HAP-1 (cell line): ENCODE measurements at places on chromosomes 7 and 10.
A peak's percentile ranks its signal among the peaks of the same experiment; 100 is the strongest.

GRCh38 chr7:57437581-57437980 lies 12.4 kb upstream of the ZNF716 start:
- no peak for DNase-seq

DNA sequence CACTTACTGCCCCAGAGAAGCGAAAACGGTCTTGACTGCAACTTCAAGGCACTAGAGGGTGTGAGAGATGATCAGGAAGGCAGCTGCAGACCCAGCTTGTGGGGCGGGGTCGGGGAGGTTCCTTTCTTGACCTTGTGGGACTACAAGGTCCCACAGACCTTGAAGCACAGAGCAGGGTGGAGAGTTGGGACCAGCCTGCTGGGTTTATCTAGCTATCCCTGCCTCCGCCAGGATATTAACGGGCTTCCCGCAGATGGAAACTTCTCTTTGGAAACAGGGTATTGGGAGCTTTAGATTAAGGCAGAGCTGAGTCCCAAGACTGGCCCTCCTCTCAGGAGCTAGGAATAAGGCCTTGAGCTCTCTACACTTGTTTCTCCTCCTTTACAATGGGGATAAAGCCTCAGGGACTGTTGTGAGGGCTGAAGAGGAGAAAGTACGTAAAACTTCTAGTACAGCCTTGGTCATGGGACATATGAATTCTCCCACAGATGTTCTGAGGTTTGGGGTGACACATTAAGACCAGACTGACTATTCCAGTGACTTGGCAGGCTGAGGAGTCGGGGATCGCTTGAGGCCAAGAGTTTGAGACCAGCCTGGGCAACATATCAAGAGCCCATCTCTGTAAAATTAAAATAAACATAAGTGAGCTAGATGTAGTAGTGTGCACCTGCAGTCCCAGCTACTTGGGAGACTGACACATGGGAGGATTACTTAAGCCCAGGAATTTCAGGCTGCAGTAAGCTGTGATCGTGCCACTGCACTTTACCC lies 153.2 kb downstream of the CDH23 start:
- DNase-seq = no peak

GRCh38 chr10:79493806-79494205 lies 18.5 kb upstream of the EIF5AL1 start:
- DNase-seq = no peak

DNA sequence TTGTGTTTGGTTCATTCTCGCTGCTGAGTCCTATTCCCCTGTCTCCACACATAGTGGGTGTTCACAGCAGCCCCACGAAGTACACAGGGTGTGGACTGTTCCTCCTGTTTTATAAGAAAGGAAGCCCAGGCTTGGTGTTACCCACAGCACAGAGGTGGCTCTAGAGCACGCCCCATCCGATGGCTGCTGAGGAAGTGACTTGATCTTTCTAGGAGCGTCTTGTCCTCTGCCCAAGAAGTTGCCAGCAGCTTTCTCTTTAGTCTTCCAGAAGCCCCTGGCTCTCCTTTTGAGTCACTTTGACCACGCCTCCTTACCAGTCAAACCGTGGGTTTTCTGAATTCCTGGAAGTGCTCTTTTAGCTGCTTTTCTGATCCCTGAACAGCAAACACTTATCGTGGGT lies 94.0 kb downstream of the GRK5 start:
- DNase-seq = no peak

- no peak for DNase-seq
These were observed 70.5 kb upstream of the TES start for GRCh38 chr7:116139807-116140206.

GRCh38 chr7:82241356-82241755 lies 202.2 kb downstream of the CACNA2D1 start:
- DNase-seq = peak; percentile 65

GRCh38 chr7:78125884-78126283 lies 327.3 kb downstream of the PHTF2 start:
- no peak for DNase-seq

GRCh38 chr7:121026159-121026558 lies 37.6 kb downstream of the CPED1 start:
- DNase-seq = no peak

GRCh38 chr10:31401287-31401686 lies 82.3 kb downstream of the ZEB1 start:
- peak; percentile 45 for DNase-seq

- peak; percentile 59 for DNase-seq
These were observed 276.2 kb downstream of the CAMK1D start for GRCh38 chr10:12625393-12626023.

DNA sequence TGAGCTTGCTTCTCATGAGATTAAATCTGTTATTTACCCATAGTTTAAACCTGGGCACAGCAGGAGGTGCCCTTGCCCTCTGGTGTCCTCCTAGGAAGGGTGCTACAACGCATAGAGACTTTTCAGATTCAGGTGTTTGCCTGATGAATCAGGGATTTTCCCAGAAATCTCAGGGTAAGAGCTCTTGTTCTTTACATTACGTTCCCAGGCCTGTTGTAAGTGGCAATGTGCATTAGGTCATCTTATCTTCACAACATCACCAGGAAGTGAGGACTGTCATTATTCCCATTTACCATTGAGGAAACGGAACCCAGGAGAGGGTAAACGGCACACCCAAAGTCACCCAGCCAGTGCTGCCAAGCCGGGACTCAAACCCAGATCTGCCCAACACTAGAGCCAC lies 73.0 kb downstream of the NHLRC2 start:
- no peak for DNase-seq

DNA sequence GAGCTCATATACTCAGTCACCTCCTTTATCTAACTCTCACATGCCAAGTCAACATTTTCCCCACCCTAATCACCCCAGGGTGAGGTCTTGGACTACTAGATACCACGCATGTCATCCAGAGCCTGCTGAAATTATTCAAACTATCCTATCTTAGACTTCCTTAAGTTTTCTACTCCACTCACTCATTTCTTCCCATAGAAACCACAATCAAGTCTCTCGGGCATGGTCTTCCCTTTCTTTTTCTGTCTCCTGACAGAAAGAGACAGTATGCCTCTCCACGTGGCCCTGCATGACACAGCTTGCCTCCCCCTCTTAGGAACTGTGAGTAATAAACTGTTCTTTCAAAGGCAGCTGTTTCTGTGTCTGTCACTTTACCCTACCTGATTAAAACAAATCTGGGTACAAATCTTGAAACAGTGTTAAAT lies 29.4 kb downstream of the TAS2R41 start:
- DNase-seq = no peak

DNA sequence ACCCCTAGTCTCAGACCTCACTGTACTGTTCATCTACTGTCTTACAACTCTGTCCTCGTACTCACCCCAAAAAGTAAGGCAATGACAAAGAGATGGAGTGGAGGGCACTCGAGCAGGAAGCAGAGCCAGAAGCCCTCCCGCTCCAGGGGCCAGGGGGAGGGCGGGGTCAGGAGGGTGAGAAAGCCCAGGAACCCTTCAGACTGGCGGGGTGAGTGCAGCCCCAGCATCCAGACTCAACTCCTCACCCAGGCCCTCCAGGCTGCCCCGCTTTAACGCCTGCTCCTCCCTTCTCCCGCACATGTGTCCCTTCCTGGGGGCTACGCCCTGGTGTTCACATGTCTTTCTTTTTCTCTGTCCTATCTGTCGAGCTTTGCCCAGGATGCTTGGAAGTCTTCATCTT lies 66.1 kb downstream of the CALML3 start:
- DNase-seq = no peak

GRCh38 chr7:51162724-51163329 lies 153.8 kb downstream of the COBL start:
- peak; percentile 76 for DNase-seq

DNA sequence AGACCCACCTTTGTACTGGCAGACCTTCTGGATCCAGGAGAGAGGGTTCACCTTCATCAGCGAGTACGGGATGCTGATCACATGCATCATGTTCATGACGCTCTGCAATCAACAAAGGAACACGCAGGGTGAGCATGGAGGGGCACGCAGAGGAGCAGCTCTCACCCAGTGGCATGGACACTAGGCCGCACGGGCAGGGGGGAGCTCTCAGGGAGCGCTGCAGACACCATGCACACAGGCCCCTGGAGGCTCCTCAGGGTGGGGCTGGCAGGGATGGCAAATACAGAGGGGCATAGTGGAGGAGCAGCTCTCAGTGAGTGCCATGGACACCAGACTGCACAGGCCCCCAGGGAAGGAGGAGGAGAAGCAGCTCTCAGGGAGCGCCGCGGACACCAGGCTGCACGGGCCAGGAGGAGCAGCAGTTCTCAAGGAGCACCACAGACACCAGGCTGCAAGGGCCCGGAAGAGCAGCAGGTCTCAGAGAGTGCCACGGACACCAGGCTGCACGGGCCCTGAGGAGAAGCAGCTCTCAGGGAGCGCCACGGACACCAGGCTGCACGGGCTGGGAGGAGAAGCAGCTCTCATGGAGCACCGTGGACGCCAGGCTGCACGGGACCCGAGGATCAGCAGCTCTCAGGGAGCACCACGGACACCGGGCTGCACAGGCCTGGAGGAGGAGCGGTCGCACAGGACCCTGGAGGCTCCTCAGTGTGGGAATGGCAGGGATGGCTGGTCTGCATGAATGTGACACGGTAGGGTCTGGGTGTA lies 249.5 kb downstream of the ZMYND11 start:
- DNase-seq = no peak

GRCh38 chr7:36015733-36016132 lies 137.3 kb upstream of the EEPD1 start:
- DNase-seq = no peak

- no peak for DNase-seq
These were observed 44.8 kb upstream of the DMBT1 start for GRCh38 chr10:122515588-122516231.

DNA sequence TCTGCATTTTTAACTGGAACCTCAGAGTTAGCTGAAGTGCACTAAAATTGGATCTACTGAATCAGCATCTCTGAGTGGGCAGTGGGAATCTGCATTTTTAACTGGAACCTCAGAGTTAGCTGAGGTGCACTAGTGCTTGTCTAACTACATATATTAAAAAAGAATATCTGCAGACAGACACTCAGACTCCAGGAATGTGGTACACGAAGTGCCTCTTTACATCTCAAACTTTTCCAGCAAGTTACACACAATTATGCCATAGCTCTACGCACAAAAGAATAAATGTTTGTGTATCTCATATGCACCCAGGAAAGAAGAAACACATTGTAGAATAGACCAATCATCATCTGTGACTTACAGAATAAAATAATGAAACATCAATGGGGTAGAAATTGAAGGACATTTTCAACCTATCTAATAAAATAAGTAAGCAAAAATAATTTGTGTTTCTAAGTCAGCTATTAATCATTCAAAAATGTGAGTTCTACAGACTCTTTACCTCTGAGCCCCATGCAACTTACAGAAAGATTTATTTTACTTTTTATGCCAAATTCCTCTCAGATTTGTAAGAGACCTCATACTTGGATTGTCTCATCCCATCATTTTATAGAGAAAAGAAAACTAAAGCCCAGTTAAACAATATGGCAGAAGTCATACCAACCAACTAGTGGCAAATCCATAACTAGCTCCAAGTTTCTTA lies 28.3 kb downstream of the PPP1R3A start:
- no peak for DNase-seq

- no peak for DNase-seq
These were observed 42.5 kb downstream of the SIRT1 start for GRCh38 chr10:67926951-67927350.

- DNase-seq = no peak
These were observed 57.6 kb downstream of the USP6NL start for GRCh38 chr10:11553773-11554381.

DNA sequence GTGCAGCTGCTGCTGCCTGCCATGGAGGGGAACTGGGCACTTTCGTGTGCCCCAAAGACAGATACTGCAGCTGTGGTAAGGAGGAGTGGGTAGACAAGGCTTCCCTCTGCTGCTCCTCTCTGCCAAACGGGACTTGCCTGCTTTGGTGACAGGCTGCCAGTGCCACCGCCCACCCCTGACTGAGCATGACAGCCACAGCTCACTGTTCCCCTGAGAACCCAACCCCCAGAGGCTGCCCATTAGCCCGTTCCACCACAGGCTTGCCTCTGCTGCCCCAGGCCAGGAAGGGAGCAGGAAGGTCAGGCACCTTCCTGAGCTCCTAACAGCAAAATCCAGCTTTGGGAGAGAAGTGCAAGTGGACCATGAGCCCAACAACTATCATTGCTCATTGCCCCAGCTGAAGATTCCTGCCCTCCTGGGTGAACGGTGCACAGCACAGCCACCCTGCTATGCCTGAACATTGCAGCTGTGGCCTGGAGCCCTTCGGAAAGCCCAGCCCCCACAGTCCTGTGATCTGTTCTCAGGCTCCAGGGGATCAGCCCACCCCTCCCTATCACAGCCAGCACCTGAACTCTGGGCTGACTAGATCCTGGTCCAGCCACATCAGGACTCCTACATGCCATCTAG lies 58.7 kb upstream of the ANTXRL start:
- no peak for DNase-seq

GRCh38 chr7:1622441-1622840 lies 47.6 kb upstream of the ELFN1 start:
- no peak for DNase-seq
